SIG-M5 (cell line): ENCODE measurements at places on chromosomes 1 and 21.
A peak's percentile ranks its signal among the peaks of the same experiment; 100 is the strongest.

DNA sequence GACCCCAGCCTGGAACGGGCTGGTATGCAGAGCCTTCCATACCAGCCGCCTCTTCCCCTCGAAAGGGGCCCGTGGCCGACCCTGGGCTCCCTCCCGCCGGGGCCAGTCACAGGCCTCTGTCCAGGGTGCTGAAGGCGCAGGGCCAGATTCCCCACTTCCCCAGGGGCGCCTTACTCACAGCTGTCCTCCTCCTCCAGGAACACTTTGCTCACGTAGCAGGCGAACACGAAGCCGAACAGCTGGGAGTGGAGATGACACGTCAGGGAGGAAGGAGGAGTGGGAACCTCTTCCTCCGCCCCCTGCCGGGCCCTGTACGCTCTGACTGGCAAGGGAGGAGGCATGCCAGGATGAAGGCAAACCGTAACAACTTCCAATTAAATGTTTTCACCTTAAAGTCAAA, 57.3 kb downstream of the NKAIN1 start:
- peak; percentile 19 for DNase-seq

DNA sequence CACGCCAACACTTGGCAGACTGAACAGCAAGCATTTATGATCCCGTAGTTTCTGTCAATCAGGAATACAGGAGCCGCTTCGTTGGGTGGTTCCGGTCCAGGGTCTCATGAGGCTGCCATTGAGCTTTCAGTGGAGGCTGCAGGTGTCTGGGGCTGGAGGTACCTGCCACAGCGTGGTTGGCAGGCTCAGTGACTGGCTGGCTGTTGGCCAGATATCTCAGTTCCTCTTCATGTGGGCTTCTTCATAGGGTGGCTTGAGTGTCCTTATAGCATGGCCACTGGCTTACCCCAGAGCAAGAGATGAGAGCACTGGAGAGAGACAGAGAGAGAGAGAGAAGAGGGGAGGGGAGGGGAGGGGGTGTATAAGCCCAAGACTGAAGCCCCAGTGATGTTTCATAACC, 29.3 kb downstream of the PIK3CD start:
- no peak for DNase-seq

- no peak for DNase-seq
Observed at GRCh38 chr1:90821152-90821787, 104.2 kb upstream of the BARHL2 start.

GRCh38 chr1:45412899-45413298, 72.7 kb upstream of the MUTYH start:
- DNase-seq, result no peak
